ENCODE measurements at places on chromosomes 4 and X. TPM values are rescaled to one million over a fixed set of nuclear protein-coding genes. Genes with fewer than 3 reads are reported as not detected.

Gene PGAM4
- 0.22 TPM for total RNA-seq

Gene EMCN
- total RNA-seq = not detected

Gene WAS
- 0.20 TPM for total RNA-seq

Gene PITX2
- total RNA-seq = 0.95 TPM

Gene GPRIN3
- total RNA-seq = 36.5 TPM

Gene CPE
- 2.1 TPM for total RNA-seq
